ENCODE measurements at places on chromosomes 6 and 20.
A peak's percentile ranks its signal among the peaks of the same experiment; 100 is the strongest.

GRCh38 chr6:36414481-36414880, 27.0 kb upstream of the ETV7 start:
- DNase-seq: no peak

DNA sequence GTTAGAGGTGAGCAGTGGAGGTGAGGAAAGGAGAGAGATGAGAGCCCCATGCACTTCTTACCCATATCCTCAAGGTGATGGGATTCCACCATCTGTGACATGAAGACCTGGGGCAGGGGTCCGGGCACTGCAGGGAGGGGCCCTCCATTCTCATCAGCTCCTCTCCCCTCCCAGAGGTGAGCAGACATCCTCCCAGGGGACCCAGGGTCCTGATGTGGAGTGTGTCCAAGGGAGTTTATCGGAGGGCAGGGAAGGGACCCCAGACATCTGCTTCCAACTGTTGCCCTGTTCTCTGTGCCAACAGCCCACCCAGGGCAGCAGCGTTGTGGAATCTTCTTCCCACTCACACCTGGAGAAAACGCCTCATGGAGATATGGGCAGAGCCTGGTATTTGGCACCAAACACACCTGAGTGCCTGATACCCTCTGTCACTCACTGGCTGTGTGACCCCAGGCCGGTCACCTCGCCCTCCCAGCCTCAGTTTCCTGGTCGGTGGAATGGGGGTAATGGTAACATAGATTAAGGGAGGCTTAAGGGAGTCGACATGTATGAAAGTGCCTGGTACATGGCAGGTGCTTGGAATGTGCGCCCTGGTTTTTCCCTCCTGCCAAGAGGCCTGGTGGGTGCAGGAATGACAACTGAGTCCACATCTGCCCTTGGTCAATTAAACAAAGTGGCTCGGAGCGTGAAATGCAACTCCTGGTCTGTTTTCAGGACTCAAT, 227.9 kb downstream of the PREX1 start:
- no peak for DNase-seq

- DNase-seq: no peak
These were observed 860.5 kb downstream of the DHX35 start for GRCh38 chr20:39822667-39823066.

- no peak for DNase-seq
These were observed 2.0 kb downstream of the SEMG2 start for GRCh38 chr20:45223136-45223535.

DNA sequence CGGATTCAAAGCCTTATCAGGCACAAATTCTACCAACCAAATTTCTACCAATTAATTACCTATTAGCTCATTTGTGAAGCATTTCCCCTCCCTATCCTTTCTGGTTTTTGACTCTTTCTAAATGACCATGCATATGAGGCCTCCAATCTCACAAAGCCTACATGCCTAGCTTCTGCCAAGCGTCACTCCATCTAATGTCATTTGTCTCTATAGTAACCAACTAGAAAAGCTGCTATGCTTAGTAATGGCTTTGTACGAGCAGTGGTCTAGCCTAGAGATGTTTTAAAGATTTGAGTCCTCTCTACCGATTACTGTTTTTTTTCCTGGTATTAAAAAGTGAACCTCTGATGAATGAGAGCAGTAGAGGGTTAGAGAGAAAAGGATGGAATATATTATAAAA, 4.8 kb upstream of the ASF1A start:
- DNase-seq: no peak

- DNase-seq: peak; percentile 64
These were observed 5.6 kb upstream of the ANKRD60 start for GRCh38 chr20:58233881-58234528.

DNA sequence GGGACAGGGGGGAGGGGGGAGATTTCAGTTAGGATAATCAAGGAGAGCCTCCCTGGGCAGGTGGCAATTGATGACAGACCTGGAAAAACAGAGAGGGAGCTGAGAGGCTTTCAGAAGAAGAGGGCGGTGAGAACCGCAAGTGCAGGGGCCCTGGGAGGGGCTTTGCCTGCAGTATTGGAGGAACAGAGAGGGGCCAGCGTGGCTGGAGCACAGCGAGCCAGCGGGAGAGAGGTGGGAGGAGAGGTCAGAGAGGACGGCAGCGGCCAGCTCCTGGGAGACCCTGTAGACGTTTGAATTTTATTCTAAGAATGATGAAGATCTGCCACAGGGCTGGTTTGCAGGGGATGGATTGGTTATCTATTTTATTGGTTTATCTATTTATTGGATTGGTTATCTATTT, 34.5 kb upstream of the NOL4L start:
- DNase-seq: no peak

DNA sequence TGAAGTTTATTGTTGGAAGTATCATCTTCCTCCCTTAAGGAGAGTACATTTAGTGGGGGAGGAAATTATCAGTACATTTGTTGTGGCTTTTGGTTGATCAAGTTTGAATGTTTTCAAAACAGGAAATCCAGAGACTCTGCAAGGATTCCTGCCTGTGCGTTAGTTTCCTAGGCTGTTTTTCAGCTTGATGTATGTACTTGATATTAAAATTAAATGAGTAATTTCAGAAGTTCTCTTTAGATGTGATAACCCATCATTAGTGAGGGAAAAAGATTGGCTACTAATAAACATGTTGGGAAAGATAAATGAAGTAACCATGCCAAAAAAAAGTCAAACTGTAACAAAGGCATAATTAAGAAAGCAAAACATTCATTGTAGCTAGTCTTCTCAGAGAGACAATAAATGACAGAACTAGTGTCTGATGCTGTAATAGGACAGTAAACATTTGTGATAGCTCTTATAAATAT, 88.0 kb upstream of the TULP1 start:
- no peak for DNase-seq

DNA sequence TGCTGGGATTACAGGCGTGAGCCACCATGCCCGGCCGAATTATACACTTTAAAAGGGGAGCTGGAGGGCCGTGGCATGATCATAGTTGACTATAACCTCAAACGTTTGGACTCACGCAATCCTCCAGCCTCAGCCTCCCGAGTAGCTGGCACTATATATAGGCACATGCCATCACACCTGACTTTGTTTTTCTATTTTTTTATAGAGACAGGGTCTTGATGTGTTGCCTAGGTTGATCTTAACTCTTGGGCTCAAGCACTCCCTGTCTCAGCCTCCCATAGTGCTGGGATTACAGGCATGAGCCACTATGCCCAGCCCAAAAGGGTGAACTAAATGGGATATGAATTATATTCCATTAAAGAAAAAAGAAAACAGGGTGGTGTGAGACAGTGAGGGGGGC, 7.8 kb downstream of the PTGIS start:
- DNase-seq: no peak
